ENCODE measurements at places on chromosomes 3 and 15.

DNA sequence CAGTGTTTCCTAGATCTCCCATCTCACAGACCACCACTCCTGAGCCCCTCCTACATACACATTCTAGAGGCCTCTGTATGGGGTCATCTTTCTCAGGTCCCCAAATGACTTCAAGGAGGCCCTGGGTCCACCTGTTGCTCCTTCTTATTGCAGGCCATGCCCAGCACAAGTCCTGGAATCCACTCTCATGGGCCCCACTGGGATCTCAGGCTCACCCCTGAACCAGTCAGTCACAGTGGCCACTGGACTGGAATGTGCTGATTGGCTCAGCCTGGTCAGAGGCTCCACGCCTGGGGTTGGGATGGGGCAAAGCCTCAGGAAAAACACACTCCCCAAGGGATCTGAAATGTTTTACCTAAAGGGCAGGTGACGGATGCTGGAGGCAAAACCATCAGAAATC is 55.7 kb downstream of the SPSB4 start:
- no peak for DNase-seq

DNA sequence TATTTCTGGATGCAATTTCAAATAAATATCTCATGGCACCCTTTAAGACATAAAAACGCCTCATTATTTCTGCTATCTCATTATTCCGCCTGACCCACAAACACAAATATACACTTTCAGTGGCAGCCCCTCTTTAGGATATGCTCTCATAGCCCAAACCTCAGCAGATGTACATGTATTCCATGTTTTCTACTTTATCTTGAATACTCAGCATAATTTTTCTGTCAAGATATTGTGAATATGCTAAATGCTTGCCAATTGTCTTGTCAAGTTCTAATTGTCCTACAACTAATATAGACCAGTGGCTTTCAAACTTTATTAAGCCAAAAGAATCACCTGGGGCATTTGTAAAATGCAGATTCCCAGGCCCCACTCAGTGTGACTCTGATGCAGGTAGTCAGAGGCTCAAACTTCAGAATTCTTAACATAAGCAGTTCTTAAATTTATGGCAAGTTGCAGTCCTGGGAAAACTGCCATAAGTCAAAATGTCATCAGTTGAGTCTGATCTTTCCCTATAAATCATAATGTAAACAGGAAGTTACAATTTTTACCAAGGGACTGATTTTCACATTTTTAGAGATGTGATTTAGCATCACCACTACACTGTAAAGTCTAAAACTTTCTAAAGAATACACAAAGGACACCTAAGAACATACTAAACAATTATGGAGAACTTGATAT is 135.1 kb downstream of the TBL1XR1 start:
- DNase-seq, result no peak

DNA sequence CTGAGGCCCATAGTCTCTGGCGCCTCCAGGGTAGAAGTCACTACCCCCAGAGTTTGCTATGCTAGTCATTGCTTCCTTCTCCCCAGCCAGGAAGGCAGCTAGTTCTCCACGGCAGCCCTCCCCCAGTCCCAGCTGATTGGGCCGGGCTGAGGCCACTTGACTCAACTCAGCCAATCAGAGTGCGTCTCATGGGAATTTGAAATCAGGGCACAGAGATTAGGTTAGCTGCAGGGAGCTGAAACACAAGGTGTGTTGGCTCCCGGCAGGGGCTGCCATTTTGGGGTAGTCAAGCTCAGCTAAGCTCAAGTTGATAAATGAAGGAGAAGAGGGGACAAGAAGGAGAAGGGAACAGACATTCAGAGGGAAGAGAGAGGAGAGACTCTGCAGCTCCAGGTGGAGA is 32.8 kb downstream of the LINGO1 start:
- DNase-seq, result peak; percentile 95

DNA sequence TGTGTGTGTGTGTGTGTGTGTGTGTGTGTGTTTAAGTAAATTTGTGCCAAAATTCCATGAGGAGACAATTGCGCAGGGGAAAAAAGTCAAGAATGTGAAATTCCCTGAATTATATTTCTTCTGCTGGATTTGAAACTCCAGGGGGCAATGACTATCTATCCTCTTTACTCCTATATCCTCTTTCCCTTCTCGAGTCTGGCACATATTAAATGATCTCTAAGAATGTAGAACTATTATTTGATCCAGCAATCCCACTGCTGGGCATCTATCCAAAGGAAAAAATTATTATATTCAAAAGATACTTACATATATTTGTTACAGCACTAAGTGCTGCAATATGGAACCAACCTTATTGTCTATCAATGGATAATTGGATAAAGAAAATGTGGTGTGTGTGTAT is 350.1 kb upstream of the ADAMTS9 start:
- DNase-seq, result no peak

GRCh38 chr15:74870436-74871215 is 2.5 kb downstream of the SCAMP2 start:
- DNase-seq, result no peak

GRCh38 chr3:99700631-99701268 is 62.4 kb downstream of the COL8A1 start:
- no peak for DNase-seq

- DNase-seq, result no peak
Measured at GRCh38 chr3:44555723-44556122, 730 bp downstream of the ZKSCAN7 start.

DNA sequence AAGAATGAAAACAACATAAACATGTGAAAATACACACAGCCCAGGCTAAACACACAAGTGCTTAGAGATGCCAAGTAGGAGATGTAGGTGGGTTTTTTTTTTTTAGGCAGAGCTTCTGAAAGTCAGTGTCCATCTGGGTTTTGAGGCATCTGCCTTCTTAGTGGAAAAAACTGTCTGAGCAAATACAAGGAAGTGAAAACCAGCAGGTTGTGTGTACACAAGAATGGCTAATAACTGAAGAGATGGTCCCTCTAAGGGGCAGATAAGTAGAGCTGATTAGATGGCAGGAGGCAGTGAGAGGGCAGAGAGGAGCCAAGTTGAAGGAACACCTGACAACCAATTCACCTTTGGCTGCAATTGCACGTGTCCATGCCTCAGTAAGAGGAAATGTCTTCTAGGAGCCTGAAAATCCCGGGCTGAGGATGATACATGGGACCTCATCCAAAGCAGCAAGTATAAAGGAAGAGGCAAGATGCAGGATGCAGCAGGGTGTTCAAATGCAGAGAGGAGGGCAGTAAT is 34.9 kb downstream of the CYP19A1 start:
- no peak for DNase-seq

All from NCI-H1436 treated with DMSO at 0.1 percent for 48 hours (cell line).